ENCODE measurements at places on chromosomes 12 and 14.

DNA sequence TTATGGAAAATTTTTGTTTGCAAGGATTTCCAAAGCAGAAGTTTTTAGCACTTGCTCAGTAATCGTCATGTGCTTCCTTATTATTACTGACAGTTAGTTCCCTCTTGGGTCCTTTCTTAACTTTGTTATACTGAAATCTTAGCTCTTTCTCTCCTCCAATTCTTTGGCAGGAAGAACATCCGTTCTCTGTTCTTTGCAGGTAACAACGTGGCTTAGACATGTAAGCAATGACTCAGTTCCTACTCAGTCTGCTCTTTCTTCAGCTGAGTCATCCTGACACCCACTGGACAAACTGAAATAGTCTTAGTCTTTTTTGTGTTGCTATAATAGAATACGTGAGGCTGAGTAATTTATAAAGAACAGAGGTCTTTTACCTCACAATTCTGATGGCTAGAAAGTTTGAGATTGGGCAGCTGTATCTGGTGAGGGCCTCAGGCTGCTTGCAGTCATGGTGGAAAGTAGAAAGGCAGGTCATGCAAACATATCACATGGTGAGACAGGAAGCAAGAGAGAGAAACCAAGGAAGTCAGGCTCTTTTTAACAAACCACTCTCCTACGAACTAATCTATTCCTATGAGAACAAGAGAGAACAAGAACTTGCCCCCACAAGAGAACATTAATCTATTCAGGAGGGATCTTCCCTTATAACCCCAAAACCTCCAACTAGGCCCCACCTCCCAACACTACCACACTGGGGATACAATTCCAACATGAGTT, 49.2 kb downstream of the TESPA1 start:
- DNase-seq, result peak; percentile 89

- DNase-seq, result peak; percentile 48
Measured at GRCh38 chr12:57810450-57810849, 8.1 kb downstream of the AVIL start.

GRCh38 chr12:78118486-78118885, 287.8 kb downstream of the NAV3 start:
- peak; percentile 7 for DNase-seq

DNA sequence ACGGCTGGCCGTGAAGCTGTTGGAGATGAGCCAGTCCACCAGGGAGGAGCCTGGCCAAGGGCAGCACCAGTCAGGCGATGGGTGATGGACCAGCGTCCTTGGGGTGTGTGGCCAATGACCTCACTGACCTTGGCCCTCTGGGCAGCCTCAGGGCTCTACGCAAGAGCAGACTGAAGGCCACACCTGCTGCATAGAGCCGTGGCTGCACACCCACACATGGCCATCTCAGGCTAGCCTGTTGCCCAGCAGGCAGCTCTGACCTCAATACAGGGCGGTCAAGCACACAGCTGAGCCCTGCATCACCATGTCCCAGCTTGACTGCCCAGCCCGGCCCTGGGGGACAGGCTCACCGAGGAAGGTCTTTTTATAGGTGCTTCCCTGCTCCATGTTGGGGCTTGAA, 19.2 kb downstream of the PLEK2 start:
- DNase-seq, result no peak

DNA sequence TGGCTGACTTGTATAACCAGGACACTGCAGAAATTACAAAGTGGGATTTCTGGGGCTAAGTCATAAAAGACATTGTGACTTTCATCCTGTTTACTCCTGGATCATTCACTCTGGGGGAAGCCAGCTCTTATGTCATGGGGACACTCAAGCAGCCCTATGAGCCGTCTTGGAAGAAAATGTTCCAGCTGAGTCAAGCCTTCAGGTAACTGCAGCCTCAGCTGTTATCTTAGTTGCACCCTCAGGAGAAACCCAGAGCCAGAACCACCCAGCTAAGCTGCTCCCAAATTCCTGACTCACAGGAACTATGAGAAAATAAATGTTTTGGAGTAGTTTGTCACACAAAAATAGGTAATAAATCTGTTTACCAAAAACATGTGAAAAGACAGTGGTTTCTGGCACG, 43.1 kb upstream of the GXYLT1 start:
- no peak for DNase-seq

- DNase-seq, result no peak
Measured at GRCh38 chr14:75492832-75493591, 29.3 kb upstream of the BATF start.

GRCh38 chr12:1559676-1560091, 34.7 kb downstream of the FBXL14 start:
- no peak for DNase-seq
